ENCODE measurements at places on chromosomes 2 and 18. TPM values are rescaled to one million over a fixed set of nuclear protein-coding genes. Genes with fewer than 3 reads are reported as not detected.

DNA sequence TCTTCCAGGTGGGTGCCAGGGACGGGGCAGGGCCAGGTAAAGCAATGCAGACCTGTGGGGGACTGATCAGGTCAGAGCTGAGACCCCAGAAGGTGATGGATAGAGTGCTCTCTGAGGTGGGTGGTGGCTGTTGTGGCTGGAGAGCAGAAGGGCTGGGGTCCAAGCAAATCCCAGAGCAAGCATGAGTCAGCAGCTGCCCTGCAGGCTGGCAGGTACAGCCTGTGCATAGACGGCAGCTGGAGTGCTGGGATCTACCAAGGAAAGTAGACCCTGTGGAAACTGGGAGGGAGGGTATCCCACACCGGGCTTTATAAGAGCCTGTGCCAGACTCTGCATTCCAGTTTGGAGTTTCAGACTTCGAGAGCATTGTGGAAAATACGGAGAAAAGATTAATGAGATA, 663 bp downstream of the TRIM54 start:
- DNase-seq: no peak

- peak; percentile 11 for DNase-seq
Measured at GRCh38 chr2:159738509-159739390, 26.4 kb downstream of the MARCHF7 start.

DNA sequence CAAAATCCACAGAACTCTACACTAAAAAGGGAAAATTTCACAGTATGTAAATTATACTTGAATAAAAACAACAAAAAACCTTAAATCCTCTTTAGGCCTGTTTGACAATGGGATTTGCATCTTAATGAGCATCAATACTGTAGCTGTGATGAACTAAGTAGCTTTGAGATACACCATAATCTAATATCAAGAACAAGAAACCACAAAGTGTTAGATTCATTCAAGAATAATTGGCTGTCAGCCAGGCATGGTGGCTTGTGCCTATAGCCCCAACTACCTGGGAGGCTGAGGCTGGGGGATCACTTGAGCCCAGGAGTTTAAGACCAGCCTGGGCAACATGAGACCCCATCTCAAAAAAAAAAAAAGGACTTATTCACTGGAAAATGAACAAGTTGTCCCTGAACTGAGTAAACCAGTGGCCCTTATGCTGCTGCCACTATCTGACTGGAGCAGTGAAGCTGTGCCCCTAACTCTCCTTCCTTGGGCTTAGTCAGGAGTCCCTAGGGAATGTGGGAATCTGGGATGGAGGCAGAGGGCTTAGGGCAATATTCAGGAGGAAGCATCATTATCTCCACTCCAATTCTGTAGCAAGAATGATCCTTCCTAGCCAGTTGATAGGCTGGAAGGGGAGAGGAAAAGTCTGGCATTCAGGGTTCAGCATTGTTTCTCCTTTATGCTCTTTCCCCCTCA, 88.5 kb downstream of the PRKCE start:
- no peak for DNase-seq

GRCh38 chr2:98912221-98912851, 23.7 kb downstream of the CRACDL start:
- DNase-seq: peak; percentile 91

DNA sequence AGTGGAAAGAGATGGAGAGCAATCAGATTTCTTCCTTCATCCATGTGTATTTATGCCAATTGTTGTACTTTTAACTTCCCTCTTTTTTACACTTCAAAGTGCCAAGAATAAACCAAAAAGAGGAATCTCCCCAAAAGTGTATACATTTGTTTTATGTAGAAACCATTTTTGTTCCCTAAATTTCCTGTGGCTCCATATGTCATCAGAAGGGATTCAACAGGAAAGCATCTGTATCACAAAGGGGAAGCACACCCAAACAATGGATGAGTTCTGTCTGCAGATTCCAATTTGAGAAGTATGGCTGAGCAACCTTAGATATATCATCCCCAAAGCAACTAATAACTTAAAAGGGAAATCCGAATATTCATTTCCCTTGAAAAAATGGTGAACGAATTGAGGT, 275.0 kb downstream of the MREG start:
- DNase-seq: no peak

DNA sequence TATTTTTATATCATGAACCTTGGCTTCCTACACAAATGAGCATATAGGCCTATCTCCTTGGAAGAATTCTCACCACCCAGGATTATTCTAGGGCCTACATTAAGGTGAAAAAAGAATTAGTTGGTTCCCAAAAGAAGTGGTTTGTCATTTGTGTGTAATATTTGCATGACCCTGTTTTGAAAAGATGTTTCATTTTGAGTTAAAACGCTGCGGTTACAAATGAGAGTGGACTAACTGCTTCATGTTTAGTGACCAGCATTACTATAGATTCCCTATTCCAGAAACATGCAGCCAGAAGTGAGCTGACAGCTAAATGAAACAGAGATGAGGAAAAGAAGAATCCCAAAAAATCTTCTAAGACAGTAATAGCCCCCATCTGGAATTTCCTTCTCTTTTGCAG, 44.1 kb upstream of the TMEM178A start:
- DNase-seq: no peak

GRCh38 chr2:164560181-164560792, 61.0 kb downstream of the GRB14 start:
- DNase-seq: peak; percentile 17

DNA sequence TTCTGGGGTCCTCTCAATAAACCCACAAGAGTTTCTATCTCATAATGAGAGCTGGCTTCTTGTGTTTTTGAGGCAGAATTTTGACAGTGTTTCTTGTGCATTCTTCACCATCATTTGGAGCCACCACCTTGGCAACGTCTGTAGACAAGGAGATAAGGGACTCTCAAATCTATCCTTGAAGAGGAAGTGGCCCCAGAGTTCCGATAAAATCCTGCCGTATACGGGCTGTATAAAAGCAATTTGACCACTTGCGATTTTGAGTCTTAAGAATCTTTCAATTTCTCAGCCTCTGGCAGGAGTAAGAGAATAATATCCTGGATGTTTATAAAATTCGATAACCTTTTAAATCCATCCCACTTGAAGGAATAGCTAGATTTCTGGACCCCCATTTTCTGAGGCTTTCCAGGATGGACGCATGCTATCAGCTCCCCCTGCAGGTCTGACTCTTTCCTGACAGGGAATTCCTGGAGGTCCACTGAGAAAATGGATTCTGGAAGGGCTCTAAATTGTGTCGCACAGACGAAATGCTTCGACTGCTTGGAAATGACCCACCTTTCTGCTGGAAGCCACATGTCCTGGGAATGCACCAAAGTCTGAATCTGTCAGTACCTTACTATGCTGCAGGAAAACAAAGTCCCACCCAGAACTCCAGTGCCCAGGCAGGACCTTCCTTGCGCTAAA, 54.1 kb downstream of the E2F6 start:
- peak; percentile 47 for DNase-seq

DNA sequence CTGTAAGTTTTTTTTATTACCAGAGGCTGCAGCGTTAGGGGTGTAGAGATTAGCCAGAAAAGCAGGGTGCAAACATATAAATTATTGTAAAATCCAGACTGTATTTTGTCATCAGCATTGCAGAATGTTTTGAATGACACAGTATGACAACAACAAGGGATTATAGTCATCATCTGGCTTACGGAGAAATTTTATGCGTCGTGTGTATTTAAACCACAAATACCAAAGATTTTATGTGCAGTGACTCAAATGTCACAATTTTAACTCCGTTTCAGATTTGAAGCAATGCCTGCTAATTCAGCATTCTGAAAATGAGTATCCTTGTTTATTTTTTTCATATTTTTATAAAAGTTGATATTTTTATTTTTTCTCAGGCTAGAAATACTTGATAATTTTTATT, 19.4 kb upstream of the TMX3 start:
- peak; percentile 15 for DNase-seq

GRCh38 chr18:53531187-53531586, 693.3 kb downstream of the MBD2 start:
- DNase-seq: no peak

The GULP1 gene
- 21.8 TPM for total RNA-seq

The RASGRP3 gene
- total RNA-seq: 0.84 TPM

The PUS10 gene
- total RNA-seq: 3.7 TPM

The CCDC150 gene
- 8.4 TPM for total RNA-seq

The SS18 gene
- 84.3 TPM for total RNA-seq

The SYT4 gene
- total RNA-seq: not detected

The TPO gene
- total RNA-seq: 0.27 TPM

The INHBB gene
- total RNA-seq: 2.2 TPM

The MYO1B gene
- 93.6 TPM for total RNA-seq

The KLF7 gene
- 28.9 TPM for total RNA-seq

Measured in HT1080 (cell line).